ENCODE measurements at places on chromosomes 13 and 19.

DNA sequence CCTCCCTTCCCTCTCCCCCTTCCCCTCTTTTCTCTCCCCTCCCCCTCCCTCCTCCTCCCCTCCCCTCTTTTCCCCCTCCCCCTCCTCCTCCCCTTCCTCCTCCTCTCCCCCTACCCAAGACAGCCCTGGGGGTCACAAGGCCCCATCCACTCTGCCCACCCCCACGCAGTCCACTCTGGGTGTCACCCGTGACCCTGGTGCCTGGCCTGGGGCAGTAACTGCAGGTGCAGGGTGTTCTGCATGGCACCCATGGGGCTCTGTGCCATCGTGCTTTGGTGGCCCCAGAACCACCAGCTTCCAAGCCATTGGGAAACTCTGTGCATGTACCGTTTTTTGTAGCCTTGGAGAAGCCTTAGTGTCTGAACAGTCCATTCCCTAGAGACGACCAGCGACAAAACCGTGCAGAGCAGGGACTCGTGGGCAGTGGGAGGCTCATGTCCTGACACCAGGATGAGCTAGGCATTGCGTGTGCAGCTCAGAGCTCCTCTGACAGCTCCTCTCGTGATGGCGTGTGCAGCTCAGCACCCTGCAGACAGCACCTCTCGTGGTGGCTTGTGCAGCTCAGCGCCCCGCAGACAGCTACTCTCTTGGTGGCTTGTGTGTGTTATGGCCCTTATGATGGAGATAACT is 43.7 kb upstream of the F7 start:
- no peak for DNase-seq

GRCh38 chr19:32902448-32902847 is 32.9 kb upstream of the SLC7A9 start:
- DNase-seq = no peak

DNA sequence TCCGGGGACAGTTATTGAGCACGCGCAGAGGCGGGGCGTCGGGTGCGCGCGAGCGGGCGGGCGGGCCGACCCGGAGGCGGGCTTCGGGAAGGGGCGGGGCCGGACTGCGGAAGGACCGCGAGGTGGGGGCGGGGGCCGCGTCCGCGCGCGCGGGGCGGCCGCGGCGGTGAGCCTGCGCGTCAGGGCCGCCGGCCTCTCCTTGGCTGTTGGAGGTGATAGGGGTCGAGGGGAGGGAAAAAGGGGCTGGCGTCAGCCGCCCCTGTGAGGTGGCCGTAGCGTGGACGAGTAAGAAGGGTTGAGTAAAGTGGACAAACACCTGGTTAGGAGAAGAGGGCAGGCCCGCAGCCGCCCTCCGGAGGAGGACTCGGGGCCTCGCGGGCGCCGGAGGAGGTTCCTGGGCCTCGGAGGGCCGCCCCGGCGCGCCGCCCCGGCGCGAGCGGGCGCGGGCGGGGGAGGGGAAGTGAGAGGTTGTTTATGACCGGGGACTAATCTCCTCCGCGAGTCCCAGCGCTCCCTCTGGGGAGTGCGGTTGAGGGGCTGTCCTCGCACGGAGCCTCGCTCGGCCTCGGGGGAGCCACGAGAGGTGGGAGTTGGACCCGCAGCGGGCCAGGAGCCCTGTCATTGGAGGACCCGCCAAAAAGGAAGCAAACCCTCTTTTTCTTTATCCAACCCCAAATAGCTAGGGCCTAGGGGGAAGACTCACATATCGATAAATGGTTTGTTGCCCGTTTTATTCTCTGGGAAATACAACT is 547 bp upstream of the INTS6 start:
- no peak for DNase-seq

DNA sequence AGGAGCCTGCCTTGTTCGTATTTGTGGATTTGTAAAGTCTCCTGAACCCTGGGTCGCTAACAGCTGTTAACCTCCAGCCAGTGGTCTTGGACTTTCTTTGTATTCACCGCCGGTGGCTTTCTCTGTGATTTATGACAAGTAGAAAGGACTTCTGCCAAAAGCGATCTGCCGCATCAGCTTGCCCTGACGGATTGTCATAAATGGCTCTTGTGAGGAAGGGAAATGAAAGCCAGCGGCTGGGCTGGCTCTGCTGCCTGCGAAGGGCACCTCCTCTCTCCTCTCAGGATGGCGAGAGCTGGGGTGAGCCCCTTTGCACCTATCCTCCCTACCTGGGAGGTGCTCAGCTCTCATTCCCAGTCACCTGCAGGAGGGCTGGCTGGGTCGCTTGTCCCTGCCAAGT is 25.6 kb downstream of the DHRS12 start:
- DNase-seq = no peak

DNA sequence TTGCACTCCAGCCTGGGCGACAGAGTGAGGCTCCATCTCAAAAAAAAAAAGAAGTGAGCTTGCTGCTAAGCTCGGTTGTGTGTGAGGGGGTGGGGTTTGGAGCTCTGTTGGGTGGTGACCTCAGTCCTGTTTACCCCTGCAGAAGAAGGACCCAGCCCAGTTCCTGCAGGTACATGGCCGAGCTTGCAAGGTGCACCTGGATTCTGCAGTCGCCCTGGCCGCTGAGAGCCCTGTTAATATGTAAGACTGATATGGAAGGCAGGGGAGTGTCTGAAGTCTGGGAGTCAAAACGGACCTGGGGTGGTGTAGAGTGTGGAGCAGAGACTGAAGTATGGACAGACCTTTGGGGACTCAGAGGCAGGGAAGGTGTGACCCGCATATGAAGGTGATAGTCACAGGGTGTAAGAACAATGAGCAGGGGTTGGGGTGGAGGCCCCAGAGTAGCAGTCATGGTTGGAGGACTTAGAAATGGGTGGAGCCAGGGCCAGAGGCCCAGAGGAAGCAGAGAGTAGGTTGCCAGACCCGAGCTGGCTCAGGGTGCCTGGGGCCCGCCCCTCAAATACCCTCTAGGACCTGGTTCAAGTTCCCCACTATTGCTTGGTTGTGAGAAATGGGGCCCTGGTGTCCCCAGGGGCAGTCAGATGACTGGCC is 13.2 kb downstream of the CLASRP start:
- DNase-seq = no peak

- DNase-seq = no peak
These were observed 535.1 kb upstream of the SLITRK1 start for GRCh38 chr13:84417416-84417815.

GRCh38 chr19:37470216-37470615 is 1.1 kb downstream of the ZNF570 start:
- no peak for DNase-seq

- DNase-seq = no peak
These were observed 665 bp downstream of the ZNF497 start for GRCh38 chr19:58361900-58362271.

DNA sequence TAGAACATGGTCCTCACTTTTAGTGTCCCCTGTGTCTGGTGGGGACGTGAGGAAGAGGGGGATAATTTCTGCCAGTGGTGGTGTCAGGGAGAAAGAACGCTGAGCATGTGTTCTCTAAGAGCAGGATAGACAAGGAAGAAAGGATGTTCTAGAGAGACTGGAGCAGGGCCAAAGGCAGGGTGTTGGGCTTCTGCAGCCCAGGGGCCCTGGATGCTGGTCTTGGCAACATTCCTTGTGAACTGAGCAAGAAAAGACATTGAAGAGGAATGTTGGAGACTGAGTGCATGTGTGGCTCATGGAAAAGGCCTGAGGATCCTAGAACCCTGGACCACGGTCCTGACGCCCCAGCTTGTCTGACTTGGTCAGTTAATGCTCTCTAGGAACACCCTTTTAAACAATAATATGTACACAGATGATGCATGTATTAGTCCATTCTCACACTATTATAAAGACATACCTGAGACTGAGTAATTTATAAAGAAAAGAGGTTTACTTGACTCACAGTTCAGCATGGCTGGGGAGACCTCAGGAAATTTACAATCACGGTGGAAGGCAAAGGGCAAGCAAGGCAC is 33.6 kb upstream of the SLC10A2 start:
- DNase-seq = no peak

DNA sequence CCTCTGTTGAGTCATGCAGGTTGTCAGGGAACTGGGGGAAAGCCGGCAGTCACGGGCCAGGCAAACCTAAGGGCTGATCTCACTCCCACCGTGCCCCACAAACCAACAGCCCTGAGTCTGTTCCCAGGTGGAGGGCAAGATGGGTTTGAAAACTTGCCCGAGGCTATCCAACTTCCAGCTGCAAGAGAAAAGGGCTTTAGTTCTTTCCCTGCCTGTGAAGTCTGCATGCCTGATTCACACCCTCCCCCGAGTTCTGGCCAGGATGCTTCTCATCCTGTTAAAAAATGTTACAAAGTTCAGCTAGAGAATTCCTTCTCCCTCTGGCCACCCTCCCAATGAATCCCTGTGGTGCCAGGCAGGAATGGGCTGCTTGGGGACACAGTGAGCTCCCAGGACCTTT is 33.1 kb downstream of the MYO16 start:
- DNase-seq = no peak

DNA sequence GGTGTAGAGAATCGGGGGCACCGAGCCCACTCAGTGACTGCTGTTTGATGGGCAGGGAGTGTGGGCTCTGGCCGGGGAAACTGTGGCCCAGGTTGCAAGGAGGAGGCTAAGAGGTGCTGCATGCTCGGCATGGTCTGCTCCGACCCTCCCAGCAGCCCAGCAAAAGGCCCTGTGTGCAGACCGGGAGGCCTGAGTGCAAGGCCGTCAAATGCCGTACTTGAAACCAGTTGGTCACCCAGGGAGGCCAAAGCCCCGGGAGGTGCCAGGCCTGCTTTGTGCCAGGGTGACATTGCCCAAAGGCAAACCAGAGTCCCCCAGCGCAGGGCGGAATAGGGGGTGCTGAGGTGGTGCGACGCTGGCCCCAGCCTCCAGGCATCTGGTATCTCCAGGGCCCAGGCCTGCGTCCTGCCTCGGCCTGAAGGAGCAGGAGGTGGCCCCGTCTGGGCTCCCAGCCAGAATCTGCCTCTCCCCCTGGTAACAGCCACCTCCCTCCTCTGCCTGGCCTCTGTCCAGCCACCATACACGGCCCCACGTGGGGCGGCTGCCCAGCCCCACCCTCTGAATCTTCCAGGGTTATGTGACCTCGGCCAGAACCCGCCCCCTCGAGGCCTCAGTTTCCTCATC is 4.0 kb downstream of the PIK3R2 start:
- DNase-seq = peak; percentile 74

All from hindlimb muscle (tissue), 1 donor.